ENCODE measurements at places on chromosomes 12 and 14. TPM values are rescaled to one million over a fixed set of nuclear protein-coding genes. Genes with fewer than 3 reads are reported as not detected.

The HCAR2 gene
- not detected for total RNA-seq

GRCh38 chr12:107478881-107479280 is 206.7 kb upstream of the PWP1 start:
- no peaks in the 10 kb centered on the region for H3K36me3 ChIP-seq
- H3K27me3 ChIP-seq: peaks cover 2% of the 10 kb centered on the region
- H3K4me3 ChIP-seq: no peak overlapping the region
- H3K27ac ChIP-seq: no peak overlapping the region

The BHLHE41 gene
- total RNA-seq: 7.6 TPM

GRCh38 chr14:35380794-35381193 is 23.8 kb downstream of the NFKBIA start:
- no peaks in the 10 kb centered on the region for H3K27me3 ChIP-seq
- H3K36me3 ChIP-seq: no peaks in the 10 kb centered on the region
- no peak for DNase-seq

The RNU4-1 gene
- total RNA-seq: 2,477 TPM

DNA sequence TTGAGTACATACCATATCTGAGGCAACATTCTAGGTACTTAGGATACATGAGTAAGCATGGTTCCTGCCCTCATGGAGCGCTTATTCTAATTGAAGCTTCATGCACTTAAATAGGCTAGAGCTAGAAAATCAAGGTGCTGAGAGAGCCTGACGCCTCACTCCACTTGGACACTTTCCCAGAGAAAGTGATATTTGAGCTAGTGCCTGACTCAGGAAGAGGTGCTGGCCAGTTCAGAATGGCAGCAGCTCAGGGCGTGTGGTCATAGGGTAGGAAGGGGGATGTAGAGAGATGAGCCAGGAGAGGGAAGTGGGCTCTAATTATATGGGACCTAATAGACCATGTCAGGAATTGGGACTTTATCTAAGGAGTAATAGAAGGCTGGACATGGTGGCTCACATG is 33.3 kb downstream of the TULP3 start:
- no peak overlapping the region for H3K4me3 ChIP-seq
- DNase-seq: no peak
- peaks cover 15% of the 10 kb centered on the region for H3K4me1 ChIP-seq
- no peak overlapping the region for H3K27ac ChIP-seq
- peaks cover 18% of the 10 kb centered on the region for H3K36me3 ChIP-seq
- no peaks in the 10 kb centered on the region for H3K27me3 ChIP-seq

GRCh38 chr14:49971156-49972130 is 78.6 kb downstream of the ARF6 start:
- peak overlapping the region; percentile 17 for H3K27ac ChIP-seq
- H3K4me1 ChIP-seq: peaks cover 15% of the 10 kb centered on the region
- no peaks in the 10 kb centered on the region for H3K36me3 ChIP-seq
- no peaks in the 10 kb centered on the region for H3K27me3 ChIP-seq

The AKAP3 gene
- total RNA-seq: 1.8 TPM

The TSPAN9 gene
- 21.8 TPM for total RNA-seq

The AKAP6 gene
- total RNA-seq: 0.63 TPM
